ENCODE measurements at places on chromosomes 2 and 18.

GRCh38 chr2:501130-501529 lies 176.1 kb downstream of the TMEM18 start:
- H3K4me3 ChIP-seq, result no peak overlapping the region
- no peak overlapping the region for H3K27ac ChIP-seq
- peaks cover 2% of the 10 kb centered on the region for H3K27me3 ChIP-seq

DNA sequence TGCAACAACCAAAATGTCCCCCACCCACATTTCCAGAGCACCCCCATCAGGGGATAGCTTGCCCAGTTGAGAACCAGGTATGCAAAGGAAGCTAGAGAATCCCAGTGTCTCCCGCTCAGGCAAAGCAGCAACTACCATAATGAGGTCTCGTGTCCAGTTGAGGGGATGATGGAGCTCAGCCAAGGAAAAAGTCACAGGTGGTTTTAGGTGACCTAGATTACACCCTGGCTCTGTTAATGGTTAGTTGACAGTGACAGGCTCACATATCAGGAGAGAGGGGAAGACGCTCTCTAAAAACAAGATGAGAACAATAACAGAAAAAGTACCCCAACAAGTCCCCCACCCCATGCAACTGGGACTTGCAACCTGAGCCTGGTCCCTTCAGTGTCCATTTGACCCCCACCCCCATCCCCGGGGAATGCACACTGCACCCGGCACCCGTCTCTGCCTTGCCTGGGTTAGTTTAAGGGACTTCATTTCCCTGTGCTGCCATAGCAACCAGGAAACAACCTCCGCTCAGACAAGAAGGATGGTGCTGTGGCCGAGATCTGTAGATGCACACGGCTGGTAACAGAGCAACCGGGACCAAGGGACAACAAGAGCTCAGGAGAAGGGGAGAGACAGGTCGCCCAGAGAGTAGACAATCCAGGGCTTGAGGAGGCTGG lies at the start of gene KIAA2012:
Gene KIAA2012 (plus strand): TSS at position 519 of the 665 bp plus-strand sequence. CDS start 373 bp downstream, outside the sequence.
- H3K27ac ChIP-seq, result no peak within 1 kb of the TSS
- no peaks in the 10 kb centered on the region for H3K27me3 ChIP-seq
- peaks cover 4% of the 10 kb centered on the region for H3K4me1 ChIP-seq
- no peak within 1 kb of the TSS for H3K4me3 ChIP-seq

- DNase-seq, result no peak
- peaks cover 3% of the 10 kb centered on the region for H3K4me1 ChIP-seq
- peaks cover 2% of the 10 kb centered on the region for H3K36me3 ChIP-seq
- no peaks in the 10 kb centered on the region for H3K27me3 ChIP-seq
- H3K27ac ChIP-seq, result no peak overlapping the region
Observed at GRCh38 chr2:85397925-85398331, 12.2 kb downstream of the CAPG start.

GRCh38 chr2:27929916-27930486 lies 39.5 kb downstream of the BABAM2 start:
- DNase-seq, result no peak
- peaks cover 25% of the 10 kb centered on the region for H3K4me1 ChIP-seq
- H3K4me3 ChIP-seq, result no peak overlapping the region

Measured in activated CD8-positive, alpha-beta T cell treated with anti-CD3 and anti-CD28 coated beads for 36 hours (primary cell).